ENCODE measurements at places on chromosomes 5 and 9.

- no peak for DNase-seq
Measured at GRCh38 chr9:38732885-38733284, 13.0 kb upstream of the FAM240B start.

GRCh38 chr5:167709625-167710024, 581.8 kb upstream of the WWC1 start:
- DNase-seq = no peak

DNA sequence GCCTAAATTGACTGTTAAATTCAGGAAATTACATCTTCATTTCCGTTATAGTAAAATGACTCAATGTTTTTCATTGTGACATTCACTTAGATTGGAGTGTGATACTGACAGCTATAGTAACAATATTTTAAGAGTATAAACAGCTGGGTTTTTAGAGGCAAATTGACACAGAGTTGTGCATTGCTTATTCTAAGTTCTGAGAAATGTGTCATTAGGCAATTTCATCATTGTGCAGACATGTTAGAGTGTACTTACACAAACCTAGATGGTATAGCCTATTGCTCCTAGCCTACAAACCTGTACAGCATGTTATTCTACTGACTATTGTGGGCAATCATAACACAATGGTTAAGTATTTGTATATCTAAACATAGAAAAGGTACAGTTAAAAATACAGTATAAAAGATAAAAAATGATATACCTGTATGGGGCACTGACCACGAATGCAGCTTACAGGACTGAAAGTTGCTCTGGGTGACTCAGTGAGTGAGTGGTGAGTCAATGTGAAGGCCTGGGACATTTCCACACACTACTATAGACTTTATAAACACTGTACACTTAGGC, 132.7 kb downstream of the PDE4D start:
- peak; percentile 14 for DNase-seq

DNA sequence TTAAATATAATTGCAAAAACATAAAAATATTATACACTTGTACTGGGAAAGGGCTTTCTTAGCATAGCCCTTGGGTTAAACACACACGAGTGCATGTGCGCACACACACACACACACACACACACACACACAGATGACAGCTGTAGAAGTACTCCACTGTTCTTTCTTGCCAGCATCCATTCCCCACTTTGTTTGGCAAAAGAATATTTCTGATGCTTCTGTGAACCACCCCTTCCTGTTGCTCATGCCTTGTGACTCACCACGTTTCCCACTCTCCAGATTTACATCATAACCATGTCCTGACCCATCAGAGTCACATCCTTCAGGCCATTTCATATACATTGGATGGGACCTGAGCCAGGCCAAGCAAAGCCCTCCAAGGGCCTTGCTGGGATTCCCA, 280.1 kb downstream of the DNAH5 start:
- DNase-seq = no peak

GRCh38 chr9:98899408-98900056, 44.2 kb upstream of the COL15A1 start:
- no peak for DNase-seq

DNA sequence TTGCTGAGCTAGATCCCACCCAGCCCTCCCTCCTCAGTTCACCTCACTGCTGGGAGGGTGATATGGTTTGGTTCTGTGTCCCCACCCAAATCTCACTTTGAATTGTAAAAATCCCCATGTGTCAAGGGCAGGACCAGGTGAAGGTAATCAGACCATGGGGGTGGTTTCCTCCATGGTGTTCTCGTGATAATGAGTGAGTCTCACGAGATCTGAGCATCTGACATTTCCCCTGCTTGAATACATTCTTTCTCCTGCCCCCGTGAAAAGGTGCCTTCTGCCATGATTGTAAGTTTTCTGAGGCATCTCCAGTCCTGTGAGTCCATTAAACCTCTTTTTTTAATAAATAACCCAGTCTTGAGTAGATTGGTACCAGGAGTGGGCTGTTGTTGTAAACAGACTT, 469.9 kb upstream of the DAP start:
- no peak for DNase-seq

All from stimulated activated CD8-positive, alpha-beta memory T cell treated with anti-CD3 and anti-CD28 coated beads, Interleukin-15, amount 100 ng/mL, for 48 hours (primary cell).